ENCODE measurements at places on chromosomes 16 and 17.

- peak; percentile 40 for DNase-seq
These were observed 21.0 kb downstream of the PMM2 start for GRCh38 chr16:8818504-8819270.

DNA sequence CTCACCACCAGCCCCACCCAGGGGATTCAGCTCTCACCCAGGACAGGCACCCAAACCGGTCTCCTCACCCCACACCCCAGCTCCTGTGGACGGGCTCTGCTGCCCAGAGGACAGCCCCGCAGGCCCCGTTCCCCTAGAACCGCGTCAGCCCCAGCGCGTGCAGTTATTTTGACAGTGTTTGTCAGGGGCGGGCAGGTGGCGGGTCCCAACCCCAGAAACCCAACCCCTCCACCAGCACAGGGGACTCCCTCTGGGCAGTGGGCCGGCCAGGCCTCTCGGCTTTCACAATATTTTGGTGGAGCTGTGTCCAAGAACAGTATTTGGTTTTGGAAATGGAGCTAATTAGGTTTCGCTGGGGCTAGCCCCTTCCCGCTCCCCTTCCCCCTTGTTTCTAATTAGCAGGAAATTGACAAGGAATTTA is 44.8 kb downstream of the BAHCC1 start:
- DNase-seq = no peak

- peak; percentile 23 for DNase-seq
These were observed 15.9 kb downstream of the ST6GALNAC2 start for GRCh38 chr17:76569607-76570279.

DNA sequence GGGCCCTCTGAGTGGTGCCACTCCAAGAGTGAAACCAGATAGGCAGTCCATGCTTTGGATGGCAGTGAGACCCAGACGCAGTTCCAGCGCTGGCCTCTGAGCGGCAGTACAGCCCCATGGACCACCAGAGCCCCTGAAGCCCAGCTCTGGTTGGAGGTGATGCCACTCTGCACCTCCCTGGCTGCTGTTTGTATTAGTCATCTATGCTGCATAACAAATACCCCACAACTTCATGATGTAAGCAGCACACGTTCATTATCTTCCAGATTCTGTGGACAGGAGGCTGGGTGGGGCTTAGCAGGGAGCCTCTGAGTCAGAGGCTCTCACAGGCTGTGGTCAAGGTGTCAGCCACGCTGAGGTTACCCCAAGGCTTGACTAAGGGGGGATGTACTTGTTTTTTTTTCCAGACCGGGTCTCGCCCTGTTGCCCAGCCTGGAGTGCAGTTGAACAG is 5.1 kb upstream of the NME4 start:
- peak; percentile 87 for DNase-seq

DNA sequence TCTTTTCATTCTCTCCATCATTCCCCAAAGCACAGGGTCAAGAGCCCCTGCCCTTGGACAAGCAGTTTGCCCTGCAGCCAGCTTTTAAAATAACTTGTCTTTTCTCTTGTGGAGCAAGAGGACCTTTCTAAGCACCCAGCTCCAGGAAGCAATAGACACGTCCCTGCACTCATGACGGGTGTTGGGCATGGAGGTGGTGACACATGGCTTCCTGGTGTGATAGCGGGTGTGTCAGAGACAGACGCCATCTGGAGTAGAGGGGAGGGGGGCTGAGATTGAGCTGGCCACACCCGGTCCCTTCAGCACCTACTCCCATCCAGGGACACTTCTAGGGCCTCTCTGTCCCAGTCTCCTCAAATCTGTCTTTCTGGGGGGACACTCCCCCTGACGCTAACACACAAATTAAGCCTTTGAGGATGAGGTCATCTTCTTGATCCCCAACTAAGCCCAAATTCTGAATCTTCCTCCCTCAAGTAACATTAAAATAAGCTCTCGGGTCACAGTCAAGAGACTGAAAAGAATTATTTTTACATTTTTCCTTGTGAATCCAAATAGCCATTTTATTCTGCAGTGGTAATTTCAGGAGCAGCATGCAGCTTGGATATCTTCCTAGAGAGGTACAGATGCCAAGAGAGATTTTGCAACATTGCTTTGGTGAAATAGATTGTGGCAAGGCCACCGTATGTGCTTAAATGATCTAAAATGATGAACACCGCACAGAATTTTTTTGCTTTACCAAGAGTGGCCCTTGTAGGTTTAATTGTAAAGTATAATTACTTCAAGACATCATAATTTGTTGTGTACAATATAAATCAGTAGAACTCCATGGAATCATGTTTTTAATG is 216.6 kb upstream of the IRX3 start:
- DNase-seq = peak; percentile 8

DNA sequence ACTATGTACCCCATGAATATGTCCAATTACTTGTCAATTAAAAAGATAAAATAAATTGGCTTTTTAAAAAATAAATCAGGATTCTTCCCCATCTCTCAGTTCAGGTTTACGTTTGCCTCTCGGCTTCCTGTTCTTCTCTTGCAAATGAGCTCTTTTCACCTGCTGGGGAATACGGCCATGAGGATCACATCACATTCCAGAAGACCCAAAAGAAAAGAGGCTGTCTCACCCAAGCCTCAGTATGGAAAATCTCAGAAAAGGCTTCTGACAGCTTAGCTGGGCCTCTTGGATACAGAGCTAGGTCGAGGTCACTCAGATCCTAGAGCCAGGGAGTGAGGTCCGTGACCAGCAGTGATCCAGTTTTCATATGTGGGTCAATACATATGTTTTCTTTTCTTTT is 171.2 kb upstream of the SDK2 start:
- DNase-seq = no peak

GRCh38 chr17:14619821-14620220 is 318.9 kb downstream of the HS3ST3B1 start:
- no peak for DNase-seq

Measured in mesendoderm (in vitro differentiated cells).